ENCODE measurements at places on chromosomes 5 and 9. TPM values are rescaled to one million over a fixed set of nuclear protein-coding genes. Genes with fewer than 3 reads are reported as not detected.
A peak's percentile ranks its signal among the peaks of the same experiment; 100 is the strongest.

HTR4 gene
- total RNA-seq, result not detected

DNA sequence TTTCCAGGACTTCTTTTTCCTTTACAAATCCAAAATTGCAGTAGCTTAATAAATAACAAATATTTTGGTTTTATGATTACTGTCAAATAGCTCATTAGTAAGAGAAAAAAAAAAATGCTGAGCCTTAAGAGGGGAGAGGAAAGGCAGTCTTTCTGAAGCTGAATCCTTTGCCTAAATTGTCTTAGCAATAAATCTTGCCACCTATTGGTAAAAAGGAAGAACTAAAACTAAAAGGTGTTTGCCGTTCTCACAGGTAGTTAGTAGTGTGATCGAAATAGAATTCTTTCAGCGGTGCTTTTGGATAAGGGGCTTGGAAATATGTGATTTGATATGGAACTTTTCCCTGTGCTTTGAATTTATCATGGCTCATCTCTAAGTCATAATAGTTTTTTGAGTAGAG lies 31.2 kb downstream of the PIK3R1 start:
- DNase-seq, result no peak

RAB3C gene
- total RNA-seq, result not detected

GRCh38 chr5:93874491-93874890 lies 133.1 kb upstream of the POU5F2 start:
- DNase-seq, result peak; percentile 6

DNA sequence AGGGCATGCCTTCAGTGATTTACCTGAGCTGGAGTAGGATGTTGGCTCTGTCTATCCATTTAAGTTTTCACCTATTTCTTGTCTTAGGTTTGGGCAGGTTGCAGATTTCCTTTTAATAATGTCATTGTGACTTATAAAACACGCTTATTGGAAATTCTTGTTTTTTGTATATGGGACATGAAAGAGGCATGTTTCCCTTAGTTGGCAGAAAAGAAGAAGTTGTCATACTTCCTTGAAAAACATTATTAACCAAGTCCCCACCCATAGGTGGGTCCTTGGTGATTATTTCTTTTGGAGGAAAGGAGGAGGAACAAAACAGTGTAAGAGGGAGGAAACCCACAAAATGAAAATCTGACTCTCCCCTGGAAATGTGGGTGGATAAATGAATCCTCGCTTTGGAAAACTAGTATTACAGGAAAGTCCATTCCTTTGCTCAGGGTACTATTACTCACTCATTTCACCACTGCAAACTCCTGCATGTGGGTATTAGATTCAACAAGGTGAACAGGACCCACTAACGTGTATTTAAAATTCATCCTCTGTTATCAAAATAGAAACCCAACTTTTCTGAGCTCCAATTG lies 9.3 kb downstream of the CER1 start:
- DNase-seq, result no peak

ZBTB26 gene
- 5.0 TPM for total RNA-seq

- DNase-seq, result no peak
Measured at GRCh38 chr5:80592105-80592504, 22.0 kb upstream of the ANKRD34B start.

DNA sequence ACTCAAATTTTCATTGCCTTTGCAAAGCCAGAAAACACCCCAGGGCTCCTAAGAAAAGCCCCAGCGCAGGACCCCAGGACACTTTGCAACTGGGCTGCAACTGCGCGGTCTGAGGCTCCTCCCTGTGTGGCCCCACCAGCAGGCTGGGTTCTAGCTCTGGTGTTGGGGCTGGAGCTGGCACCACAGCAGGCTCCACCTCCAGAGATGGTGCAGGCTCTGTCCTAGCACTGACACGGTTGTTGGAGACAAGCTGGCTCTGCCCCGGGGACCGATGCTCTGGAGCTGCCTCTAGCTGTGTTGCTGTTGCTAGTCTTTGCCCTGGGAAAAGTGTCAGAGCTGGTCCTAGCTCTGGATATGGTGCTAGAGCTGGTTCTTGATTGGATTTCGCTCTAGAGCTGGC lies 13.6 kb downstream of the LCN10 start:
- peak; percentile 94 for DNase-seq

FAXDC2 gene
- total RNA-seq, result 19.2 TPM

- no peak for DNase-seq
Measured at GRCh38 chr9:85185486-85186217, 516.1 kb downstream of the NTRK2 start.

FBP2 gene
- total RNA-seq, result not detected

GRCh38 chr5:32839106-32839505 lies 128.0 kb downstream of the NPR3 start:
- DNase-seq, result no peak

DNA sequence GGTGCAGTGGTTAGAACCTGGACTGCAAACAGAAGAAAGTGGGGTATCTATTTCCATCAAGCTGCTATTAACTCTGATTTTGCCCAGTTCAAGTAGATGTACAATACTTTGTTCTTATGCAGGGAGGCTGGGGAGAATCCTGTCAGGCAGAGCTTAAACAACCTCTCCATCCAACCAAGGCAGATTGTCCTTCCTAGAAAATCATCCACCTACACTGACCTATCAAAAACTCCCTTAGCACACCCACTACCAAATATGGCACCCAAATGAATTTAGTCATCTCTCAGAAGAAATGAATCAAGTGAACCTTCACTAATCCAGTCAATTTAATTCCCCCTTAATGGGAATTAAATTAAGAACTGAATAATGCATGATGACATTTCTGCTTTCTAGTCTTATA lies 18.4 kb upstream of the HEMGN start:
- DNase-seq, result peak; percentile 48

DNA sequence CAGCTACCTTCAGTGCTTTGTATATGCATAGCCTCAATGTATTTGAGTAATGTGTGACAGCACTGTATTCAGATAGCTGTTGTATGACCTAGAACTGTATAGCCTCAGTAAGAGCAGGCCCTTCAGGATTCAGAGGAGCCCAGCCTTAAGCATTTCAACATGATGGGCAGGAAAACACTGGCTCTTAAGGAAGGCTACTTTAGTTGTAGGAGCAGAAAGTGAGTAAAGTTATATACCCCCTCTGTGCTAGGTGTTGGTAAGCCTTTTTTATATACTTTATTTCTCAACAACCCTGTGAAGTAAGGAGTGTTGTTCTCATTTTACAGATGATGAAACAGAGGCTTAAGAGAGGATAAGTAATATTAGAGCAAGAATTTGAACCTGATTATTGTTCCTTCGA lies 1.5 kb upstream of the GPR21 start:
- DNase-seq, result no peak

DNA sequence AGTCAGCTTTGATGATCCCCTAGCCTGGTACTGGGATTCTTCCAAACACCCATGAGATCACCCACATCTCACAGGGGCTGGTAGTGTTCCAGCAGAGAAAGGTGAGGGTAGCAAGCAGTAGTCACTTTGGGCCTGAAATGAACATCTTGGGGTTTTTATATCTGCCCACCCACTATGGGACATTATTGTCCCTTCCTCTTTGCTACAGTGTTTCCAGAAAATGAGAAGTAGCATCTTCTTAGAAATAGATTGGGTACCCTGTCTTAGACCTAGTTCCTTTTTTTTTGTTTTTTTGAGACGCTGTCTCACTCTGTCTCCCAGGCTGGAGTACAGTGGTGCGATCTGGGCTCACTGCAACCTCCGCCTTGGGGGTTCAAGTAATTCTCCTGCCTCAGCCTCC lies 249.2 kb upstream of the ANKRD55 start:
- DNase-seq, result no peak

DNA sequence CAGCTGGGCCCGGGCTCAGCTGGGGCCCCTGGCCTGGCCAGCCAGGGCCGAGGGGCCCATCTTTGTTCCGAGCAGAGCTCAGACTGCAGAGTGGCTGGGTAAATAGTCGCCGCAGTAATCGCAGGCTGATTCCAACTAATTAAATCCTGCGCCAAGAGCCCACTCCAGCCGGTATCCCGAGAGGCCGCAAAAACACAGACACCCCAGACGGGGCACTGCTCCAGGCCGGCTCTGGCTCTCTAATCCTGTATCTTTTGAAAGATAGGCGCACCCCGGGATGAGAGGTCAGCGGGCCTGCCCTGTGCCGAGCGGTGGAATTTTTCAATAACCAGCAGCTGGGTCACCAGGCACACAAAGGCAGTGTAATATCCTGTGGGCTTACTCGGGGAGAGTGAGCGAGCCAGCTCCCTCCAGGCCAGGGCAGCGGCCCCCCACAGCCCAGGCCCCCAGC lies 57.7 kb downstream of the LMX1B start:
- no peak for DNase-seq

DNA sequence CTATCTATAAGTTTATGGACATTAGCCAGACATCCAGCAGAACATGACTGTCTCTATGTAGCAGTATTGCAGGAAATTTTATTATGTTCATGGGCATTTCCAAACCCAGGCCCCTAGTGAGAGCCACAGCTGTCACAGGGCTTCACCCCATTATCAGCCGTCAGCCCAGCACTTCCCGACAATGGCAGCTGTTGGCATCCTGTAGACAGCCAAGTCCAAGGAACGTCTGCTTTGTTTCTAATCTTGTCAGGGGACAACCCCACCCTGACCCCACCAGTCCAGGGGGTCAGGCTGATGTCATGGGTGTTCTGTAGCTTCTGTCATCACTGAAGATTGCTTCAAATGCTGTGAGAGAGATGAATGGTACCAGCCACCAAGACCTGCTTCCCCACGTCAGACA lies 565.3 kb upstream of the BRINP1 start:
- DNase-seq, result no peak

DNA sequence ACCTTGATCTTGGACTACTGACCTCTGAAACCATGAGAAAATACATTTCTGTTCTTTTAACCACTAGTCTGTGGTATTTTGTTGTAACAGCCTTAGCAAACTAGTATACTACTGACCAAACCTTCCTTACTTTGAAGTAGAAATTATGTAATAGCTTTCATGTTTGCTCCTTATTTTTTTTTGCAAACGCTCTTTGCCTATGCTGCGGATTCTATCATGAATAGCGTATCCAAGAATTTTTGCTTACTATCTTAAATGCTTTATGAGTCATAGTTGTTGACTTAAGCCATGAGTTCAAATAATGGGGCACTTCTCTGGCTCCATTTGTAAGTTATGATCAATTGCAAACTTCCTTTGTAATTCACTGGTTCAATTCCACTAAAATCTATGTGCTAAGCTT lies 154.8 kb upstream of the CYLC2 start:
- DNase-seq, result no peak

DNA sequence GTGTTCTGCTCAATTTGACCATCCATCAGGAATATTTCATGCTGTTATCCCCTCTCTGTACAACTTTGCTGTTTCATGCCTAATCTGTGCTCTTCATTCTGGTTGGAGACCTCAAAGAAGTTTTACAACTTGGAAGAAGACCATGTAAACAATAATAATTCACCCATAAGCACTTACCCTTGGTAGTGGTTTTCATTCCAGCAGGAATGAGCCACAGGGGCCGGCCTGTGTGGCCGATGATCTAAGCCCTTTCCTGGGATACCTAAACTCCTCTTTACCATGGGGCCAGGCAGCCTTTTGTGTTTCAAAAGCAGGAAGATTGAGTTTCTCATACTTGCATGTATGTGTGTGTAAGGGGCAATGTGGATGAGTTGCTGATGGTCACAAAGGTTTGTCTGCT lies 165.0 kb downstream of the FGF1 start:
- no peak for DNase-seq

HK3 gene
- total RNA-seq, result 1.8 TPM

TMEM252 gene
- not detected for total RNA-seq

DNA sequence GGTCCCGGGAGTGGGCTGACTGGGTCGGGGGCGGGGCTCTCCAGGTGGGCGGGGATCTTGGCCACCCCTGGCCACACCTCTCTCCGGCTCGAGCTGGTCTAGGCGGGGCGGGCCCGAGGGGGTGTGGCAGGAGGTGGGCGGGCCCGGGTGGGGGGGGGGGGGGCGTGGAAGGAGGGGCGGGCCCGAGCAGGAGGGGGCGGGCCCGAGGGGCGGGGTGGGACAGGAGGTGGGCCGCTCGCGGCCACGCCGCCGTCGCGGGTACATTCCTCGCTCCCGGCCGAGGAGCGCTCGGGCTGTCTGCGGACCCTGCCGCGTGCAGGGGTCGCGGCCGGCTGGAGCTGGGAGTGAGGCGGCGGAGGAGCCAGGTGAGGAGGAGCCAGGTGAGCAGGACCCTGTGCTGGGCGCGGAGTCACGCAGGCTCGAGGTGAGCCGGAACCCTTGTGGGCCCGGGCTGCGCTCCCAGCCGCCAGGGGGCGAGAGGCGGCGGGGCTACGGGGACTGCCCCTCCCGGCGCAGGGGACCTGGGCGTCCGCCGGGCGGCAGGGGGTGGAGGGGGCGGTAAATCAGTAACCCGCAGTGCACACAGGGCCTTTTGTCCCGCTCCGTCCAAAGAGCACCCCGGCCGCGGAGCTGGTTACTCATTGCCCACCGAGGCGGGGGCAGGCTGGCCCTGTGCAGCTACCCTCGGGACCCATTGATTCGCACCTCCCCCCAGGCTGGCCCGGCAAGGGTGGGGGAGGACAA lies at the start of gene FGFR4:
FGFR4 (plus strand) TSS at position 262 of the 744 bp plus-strand sequence. CDS start 2,688 bp downstream, outside the sequence.
- peak; percentile 97 for DNase-seq

DNA sequence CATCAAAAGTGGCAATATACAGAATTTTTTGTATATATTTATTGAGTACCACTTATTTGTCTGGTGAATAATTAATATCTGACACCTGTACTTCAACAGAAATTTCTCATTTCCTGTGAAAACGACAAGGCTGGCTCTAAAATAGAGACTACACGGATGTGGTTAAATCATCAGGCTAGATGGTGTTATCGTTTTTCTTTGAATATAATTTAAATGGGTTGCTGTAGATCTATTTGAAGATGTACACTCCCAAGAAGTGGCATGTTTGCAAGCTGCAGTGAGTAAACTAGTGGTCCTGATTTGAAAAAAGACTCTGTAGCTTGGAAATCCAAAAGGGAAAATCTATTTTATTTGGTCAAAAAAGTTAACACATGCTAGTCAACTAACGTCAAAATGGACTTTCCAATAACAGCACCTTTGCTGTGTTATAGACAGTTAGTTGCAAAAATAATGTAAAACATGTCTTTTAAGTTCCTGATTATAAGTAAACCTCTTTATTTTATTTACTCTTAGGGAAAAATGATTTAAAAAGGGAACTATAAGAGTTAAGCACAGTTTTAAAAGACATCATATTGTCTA lies 13.8 kb downstream of the ST8SIA4 start:
- no peak for DNase-seq

GRCh38 chr9:117418111-117418510 lies 3.3 kb upstream of the ASTN2 start:
- DNase-seq, result peak; percentile 72

LHX6 gene
- total RNA-seq, result not detected

DNA sequence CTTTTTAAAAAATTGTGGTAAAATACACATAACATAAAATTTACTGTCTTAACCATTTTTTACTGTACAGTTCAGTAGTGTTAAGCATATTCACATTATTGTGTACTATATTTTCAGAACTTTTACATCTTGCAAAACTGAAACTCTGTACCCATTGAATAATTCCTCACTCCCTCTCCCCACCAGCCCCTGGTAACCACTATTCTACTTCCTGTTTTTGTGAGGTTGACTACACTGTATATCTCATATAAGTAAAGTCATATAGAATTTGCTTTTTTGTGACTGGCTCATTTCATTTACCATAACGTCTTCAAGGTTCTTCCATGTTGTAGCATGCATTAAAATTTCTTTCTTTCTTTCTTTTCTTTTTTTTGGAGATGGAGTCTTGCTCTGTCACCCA lies 87.0 kb downstream of the LNPEP start:
- DNase-seq, result no peak

Data from osteoblast (primary cell).